DMS 273 treated with DMSO at 0.1 percent for 48 hours (cell line): ENCODE measurements at places on chromosomes 2 and 18.

DNA sequence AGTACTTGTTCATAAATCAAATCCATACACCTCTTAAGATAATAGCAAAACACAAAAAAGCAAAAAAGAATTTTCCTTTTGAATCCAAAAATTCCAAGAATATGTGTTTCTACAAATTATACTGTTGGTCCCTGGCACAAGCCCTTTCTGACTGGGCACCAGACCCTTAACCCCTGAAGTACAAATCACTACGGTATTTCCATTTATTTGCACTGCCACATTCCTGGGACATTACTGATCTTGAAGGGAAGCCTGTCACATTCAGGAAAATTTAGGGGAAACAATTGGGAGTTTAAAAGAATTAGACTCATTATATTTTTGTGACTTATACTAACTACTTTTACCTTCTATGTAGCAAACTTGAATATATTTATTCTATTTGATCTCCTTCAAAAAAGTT, 98.8 kb downstream of the ZNF521 start:
- DNase-seq: no peak

DNA sequence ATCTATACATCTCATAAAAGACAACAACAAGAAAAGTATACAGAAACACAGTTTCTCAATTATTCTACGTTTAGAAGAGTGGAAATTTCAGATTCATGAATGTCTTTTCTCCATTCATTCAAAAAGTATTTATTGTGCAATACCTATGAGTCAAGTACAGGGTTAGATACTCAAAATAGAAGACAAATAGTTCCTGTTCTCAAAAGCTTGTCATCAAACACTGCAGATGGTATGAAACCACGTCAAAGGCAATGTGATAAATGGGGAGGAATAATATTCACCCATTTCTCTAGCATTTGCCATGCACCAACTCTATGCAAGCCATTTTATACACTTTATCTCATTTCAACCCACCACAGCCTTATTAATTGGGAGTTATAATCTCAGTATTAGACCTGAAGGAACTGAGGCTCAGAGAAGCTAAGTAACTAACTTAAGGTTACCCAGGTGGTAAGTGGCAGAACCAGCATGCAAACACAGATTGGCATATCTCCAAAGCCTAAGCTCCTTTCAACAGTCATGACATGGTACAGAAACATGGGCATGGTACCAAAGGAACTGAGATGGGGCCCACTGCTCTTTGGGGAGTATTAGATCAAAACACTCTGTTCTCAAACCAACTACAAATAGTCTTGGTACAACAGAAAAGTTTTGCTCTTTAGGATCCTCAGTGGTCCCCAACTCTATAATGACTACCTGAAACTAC, 67.2 kb upstream of the NPAS2 start:
- no peak for DNase-seq

DNA sequence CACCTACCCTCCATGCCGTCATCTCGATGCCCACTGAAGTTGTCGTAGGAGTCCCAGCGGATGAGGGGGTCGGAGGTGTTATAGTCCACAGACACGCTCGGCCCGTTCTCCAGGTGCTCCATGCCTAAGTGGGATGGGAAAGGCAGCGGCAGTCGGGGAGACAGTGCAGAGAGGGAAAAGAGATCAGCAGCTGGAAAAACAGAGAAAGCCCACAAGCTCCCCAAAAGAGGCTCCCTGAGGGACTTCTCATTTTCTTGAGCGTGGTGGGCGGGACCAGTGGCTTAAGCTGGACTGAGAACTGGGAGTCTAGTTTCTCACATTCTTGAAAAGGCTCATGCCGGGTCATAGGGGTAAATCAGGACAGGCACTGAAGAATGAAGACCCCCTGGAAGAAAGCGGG, 121.9 kb downstream of the TNS1 start:
- DNase-seq: no peak

GRCh38 chr2:42139101-42139500, 30.1 kb upstream of the EML4 start:
- no peak for DNase-seq

- no peak for DNase-seq
Measured at GRCh38 chr2:233929352-233930022, 12.3 kb downstream of the TRPM8 start.

- no peak for DNase-seq
Measured at GRCh38 chr18:62420513-62421209, 95.6 kb downstream of the TNFRSF11A start.

DNA sequence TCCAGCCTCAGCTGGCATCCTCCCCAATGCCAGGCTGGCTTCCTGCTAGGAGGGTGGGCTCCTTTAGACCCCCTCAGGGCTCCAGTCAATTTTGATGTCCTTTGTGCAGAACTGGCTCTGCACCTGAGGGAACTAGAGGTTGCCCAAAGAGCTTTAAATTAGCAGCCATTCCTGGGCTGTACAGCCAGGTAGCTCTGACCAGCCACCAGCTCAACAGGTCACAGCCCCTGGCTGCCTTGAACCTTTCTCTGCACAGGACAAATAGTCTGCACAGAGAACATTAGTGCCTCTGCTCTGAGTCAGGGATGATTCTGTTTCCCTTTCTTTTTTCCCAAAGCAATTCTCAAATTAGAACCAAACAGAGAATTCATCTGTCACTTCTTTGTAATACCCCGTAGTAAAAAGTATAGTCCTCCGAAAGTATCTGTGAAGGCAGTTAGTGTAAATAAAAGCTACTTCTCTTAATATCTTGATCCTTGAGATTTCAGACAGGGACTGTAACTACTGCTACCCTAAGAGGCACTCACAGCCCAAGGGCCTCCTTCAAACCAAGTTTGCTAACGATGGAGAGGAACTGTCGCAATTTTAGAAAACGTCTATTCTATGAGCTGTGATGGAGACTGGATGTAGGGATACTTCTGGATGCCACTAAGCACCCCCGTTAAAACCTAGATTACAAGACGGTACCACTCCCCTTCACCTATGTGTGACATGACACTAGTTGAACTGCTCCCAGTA, 3.0 kb downstream of the TTC32 start:
- no peak for DNase-seq

DNA sequence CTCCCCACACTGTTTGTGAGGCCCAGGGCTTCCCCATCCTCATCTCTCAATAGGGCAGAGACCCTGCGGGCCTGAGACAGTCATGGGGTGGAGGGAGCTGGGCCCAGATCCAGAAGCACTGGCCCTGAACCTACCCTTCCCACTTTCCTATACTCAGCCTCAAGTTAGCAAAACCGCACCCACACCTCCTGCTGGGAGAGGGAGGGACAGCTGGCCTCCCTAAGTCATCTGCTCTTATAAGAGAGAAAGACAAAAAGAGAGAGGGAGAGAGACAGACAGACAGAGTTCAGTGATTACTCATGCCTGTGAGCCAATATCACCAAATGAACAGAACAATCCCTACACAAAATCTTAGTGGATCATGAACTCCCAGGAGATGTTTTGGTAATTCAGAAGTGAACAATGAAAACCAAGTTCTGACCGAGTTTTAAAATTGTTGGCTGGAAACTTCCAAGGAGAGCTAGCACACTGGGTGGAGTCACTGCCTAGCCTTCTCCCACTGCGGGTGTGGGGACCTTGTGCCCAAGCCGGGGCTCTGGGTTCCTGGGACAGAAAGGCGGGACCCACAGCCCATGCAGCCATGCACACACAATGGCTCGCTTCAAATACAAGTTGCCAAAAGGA, 130.5 kb downstream of the PXDN start:
- DNase-seq: no peak

DNA sequence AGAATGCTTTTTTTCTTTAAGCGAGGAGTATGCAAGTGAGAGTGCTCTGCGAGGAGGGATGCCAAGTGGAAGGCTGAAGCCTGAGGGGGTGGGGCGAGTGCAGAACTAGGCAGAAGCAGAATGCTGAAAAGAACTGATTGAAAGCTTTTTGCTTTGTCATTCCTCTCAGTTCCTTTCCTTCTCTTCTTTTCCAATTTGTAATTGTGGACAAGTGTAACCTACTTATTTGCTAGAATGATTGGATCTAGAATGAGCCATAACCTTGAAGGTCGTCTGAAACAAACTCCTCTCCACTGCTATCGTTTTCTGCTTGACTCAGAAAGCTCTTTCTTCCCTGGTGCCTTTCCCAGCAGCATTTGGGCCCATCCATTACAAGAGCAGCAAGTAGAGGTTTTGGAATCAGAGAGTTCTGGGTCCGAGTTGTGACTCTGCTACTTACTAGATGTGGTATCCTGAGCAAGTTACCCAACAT, 115.3 kb downstream of the METTL8 start:
- DNase-seq: no peak

GRCh38 chr2:218851286-218851685, 8.3 kb upstream of the WNT6 start:
- no peak for DNase-seq

DNA sequence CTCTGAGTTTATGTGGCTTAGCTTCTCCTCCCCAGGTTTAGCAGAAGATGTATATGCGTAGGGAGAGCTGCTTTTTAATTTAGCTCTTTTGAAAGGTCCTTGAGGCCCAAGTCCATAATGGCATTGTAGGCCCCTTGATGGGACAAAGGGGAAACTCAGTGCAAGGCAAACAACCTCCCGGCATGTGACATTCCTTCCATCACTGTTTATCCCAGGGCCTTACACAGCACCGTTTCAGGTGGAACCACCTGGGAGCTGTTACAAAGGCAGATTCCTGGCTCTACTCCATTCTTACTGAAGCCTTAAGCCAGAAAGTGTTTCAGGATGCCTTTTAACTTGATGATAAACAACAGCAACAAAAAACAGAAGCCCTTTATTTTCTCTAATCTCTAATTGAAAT, 555.4 kb downstream of the SLC4A3 start:
- DNase-seq: no peak

DNA sequence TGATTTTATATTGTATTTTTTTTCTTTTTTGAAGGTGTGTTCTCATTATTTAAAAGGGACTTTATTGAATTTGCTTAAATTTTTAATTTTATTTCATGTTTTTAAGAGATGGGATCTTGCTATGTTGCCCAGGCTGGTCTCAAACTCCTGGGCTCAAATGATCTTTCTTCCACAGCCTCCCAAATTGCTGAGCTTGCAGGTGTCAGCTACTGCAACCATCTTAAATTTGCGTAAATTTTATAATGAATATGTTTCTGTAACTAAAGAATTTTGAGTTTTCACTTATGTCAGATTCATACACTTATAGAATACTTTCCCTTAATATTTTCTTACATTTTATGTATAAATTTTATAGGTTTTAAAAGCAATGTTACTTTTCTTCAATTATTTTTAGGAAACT, 157.8 kb downstream of the ZNF804A start:
- DNase-seq: no peak

DNA sequence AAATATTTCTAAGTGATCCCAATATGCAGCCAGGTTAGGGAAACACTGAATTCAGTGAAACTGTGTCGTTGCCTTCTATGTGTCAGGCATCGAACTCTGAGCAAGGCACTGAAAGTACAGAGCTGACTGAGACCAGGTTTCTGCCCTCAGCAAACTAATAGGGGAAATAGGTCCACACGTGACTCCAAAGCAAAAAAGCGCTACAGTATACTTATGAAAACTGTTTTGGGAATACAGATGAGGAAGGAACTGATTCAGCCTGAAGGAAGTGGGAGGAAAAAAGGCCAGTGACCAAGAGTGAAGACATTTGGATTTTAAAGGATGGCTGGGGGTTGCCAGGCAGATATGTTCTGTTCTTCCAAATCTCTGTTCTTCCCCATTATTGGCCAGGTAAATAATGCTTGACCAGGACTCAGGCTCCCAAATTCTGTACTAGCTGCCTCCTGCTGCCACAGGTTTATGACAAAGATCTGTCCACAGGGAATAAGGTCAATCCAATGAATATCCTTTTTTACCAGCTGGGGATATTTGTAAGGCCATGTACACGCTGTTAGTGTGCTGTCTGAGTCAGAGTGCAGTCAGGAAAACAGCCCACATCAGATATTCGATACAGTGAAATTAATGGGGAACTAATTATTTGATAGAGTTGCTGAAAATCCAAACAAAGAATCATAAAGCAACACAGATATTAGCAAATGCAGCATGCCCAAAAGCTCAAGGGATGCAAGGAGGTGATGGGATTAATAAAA, 24.5 kb upstream of the INPP4A start:
- DNase-seq: no peak

GRCh38 chr2:60676706-60677330, 79.2 kb upstream of the PAPOLG start:
- no peak for DNase-seq

DNA sequence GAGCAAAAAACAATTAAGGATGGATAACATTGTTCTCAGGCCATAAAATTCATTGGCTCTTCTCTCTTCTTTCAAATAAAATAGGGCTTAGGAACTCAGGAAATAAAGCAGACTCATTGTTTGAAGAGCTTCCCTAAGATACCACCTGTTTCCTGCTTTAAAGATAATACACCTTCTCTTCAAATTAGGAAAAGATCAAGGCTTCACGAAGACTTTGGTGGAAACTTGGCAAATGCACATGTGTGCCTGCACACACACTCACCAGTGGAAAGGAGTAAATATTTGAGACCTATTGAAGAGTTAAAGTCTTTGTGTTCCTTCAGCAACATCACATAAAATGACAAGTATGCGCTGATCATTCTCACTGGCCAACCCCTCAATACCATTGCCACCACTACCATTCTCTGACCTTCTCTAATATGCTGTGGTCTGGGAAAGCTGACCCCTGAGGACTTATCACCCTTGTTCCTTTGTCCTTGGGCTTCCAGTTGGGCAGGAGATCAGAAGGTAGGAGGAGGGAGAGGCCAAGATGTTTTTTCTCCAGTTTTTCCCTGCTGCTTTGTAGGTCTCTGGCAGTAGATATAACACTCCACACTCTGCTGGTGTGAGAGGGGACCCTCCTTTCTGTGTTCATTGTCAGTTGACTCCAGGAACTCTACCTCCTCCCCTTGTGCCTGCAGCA, 53.5 kb upstream of the SPOPL start:
- DNase-seq: no peak

DNA sequence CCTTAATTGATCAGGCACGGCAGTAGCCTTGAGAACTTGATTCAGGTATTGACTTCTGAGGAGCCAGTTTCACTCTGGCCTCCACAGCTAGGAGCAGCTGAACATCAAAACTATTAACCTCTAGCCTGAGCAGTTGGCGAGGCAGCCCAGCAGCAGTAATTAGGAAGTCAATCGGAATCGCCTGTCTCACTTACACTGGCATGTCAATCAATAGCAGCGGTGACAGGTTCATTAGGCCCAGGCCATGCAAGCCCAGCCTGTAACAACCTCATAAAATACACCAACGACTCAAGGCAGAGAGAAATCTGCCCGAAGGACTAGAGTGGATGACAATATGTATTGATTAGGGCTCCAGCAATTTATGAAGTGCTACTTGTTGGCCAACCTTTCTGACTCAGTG, 255.4 kb upstream of the SKOR2 start:
- DNase-seq: no peak

DNA sequence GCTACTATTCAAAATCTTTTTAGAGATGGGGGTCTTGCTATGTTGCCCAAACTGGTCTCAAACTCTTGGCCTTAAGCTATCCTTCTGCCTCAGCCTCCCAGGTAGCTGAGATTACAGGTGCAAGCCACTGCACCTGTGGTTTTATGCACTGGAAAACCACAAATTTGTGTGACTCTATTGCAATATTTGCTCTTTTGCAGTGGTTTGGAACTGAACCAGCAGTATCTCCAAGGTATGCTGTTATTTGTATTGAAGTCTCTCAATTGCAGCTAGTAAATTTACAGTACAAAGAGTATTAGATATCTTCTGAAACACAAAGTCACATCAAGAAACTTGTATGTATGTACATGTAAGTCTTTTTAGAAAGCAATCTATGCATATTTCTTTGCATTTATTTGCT, 46.2 kb downstream of the PPP4R1 start:
- no peak for DNase-seq
